A172 (cell line): ENCODE measurements at places on chromosomes 1 and 21.

DNA sequence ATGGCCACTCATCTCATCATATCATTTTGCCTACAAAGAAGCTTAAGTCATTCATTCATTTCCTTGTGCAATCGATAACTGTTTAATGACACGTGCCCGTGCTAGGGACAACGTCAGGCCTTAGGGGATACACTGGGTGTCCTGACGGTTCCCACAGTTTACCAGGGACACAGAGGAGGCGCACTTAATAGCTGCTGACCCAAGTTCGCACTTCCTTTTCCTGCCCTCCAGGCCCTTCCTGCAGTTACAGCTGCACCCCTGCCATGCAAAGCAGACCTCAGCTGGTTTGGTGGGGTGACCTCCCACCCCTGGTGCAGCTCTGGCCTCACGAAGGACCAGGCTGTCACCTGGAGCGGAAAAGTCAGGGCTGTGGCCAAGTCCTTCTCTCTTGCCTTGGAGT lies 4.2 kb downstream of the SPATA21 start:
- DNase-seq: no peak

DNA sequence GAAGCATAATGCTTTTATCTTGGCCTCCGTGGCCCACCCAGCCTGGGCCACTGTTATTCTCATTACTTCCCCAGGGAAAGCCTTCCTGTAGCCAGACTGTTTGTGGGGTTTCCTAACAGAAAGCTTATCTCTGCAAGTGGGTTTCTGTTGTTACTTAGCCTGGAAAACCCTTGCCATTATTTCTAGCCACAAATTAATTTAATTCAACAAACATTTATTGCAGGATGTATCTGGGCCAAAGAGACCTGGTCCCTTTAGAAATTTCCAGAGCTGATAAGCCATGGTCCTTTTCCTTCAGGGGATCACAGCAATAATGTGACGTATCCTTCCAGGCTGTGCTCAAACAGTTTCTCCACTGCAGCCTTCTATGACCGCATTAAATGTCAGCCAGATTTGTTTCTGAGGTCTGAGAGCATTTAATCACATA lies 20.9 kb downstream of the TNN start:
- DNase-seq: no peak

GRCh38 chr1:7646981-7647901 lies 123.9 kb upstream of the VAMP3 start:
- DNase-seq: peak; percentile 20

DNA sequence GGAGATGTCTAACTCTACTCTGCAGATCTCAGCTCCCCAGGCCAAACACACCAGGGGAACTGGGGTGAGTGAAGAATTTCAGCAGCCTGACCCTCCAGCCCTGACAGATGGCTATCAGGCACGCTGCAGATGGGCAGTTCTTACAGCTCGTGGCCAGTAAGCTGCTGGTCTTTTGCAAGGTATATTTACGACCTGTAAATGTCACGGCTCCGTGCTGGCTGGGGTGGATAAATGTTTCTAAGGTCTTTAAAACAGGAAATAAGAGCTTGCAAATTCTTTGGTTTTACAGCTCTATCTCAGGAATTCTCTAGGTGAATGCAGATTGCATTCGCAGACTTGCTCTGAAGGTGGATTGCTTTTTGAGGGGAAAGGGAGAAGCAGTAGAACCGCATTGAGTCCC lies 10.1 kb downstream of the DOP1B start:
- DNase-seq: peak; percentile 38

DNA sequence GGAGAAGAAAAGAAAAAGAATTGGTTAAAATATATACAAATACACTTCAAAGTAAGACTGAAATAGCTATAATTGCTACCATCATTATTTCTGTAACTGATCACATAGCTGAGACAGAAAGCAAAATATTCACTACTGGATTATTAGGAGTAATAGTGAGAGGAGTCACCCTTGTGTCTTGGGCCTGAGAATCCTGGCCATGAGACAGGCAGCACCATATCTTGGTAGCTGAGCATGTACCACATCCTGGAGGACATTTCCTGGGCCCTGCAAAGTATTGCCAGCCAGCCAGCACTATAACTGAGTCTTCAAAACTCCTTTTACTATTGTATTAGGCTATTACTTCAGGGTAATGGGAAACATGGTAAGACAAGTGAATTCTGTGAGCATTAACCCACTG lies 63.5 kb downstream of the C1orf185 start:
- no peak for DNase-seq

DNA sequence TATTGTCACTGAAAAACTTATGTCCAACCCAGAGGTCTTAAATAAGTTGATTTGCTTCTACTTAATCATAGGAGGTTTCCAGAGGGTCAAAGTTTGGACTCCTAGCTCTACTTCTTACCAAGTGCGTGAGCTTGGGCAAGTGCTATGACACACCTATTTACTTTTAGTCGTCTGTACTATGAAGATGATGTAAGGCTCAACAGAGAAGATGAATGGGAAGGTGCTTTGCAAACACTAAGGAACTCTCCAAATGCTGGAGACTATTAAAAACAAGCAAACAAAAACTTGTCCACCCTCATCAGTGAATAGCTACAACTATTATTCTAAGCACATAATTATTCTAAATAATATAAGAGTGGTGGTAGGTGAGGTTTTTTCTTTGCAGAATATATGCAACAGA lies 232.3 kb upstream of the USP24 start:
- DNase-seq: no peak

- DNase-seq: no peak
Measured at GRCh38 chr21:41090981-41091380, 77.0 kb upstream of the BACE2 start.

DNA sequence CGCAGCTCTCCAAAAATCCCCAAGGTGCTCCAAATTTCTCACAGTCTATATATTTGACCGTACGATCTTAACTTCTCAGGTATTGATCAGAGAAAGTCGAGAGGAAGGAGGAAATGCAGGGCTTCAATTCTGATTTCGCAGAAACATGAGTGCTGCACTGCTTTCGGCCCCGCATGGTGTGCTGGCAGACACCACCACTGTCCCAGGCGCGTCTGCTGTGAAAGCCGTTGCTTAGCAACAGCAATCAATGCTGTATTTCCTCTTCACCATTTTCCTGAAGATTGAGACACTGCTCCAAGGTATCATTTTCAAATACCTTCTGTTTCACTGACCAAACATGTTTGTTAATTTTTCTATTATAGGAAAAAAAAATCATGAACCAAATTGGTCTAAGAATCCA lies 296.3 kb downstream of the SMYD3 start:
- no peak for DNase-seq

DNA sequence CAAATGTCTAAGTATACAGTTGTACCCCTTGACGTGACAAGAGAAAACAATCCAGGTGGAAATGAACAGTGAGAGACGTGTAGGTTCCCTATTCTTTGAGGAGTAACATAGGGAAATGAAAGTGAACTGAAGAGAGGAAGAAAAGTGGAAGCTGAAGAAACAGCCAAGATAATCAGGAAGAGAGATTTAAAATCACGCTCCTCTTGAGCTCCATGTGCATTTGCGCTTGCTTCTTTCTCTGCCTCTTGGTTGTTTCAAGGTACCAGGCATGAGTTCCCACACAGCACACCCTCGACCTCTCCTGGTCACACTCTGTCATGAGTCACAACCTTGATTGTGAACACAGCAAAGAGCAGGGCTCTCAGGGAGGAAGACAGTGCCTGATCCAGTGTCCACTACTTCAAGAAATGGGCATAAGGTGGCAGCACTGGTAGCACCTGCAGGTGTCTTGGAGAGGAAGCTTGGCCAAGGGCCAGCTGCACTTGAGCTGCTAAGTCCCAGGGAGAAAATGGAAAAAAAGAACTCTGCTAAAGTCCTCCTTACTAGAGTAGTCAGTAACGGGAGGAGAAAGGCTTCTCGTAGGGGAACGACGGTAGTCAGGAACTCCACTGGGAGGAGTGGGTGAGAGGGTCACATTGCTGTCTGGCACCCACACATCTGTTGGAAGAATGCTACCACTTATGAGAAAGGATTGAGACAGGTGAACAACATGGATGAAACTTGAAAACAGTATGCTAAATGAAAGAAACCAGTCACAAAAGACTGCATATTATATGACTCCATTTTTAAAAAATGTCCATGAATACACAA lies 18.3 kb upstream of the ARID1A start:
- peak; percentile 81 for DNase-seq

GRCh38 chr1:239233626-239234025 lies 152.7 kb upstream of the CHRM3 start:
- DNase-seq: no peak

DNA sequence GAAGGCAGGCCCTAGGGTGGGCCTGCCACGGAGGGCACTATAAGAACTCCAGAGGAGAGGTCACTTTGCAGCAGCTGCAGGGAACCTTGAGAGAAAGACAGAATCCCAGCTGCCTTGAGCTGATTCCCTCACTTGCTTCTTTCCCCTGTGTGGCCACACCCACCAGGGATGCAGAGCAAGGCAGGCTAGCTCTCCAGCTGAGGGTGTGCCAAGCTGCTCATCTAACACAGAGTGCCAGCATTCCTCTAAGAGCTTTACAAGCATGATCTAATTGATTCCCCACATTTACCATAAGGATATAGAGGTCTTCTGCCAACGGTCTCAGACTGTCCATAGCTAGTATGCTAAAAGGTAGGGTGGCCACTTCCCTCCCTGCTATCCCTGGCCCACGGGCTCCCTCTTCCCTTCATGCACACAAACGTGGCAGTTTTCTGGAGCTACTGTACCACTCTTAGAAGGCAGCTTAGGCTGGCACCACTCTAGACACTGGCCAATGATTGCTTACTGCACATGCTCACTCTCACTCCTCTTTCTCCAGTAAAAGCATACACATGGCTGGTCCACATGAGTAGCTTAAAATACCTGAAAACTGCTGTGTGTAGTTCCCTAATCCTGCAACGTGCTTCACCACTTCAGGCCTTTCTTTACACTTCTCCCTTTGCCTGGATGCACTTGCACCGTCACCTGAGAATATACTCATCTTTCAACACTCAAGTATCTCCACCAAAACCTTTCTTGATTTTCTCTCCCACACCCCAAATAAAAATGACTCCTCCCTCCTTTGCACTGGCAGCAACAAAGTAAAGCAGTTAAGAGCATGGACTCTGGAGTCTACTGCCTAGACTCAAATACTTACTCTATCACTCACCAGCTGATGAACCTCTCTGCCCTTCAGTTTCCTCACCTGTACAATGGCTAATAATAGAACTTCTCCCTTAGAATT lies 57.7 kb downstream of the DMAP1 start:
- no peak for DNase-seq

- DNase-seq: no peak
Measured at GRCh38 chr1:202958544-202959275, 598 bp upstream of the ADIPOR1 start.

DNA sequence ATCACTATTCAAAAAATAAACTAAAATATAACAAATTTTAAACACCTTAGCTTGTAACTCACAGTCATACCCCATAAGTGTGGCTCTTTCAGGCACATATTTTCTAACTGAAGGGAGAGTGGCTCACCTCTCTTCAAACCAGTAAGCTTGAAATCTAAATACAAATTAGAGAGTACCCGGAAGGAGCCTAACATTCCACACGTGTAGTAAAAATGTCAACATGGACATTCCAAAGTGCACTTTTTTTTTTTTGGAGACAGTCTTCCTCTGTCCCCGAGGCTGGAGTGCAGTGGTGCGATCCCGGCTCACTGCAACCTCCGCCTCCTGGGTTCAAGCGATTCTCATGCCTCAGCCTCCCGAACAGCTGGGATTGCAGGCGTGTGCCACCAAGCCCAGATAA lies 275.6 kb upstream of the ADGRL2 start:
- no peak for DNase-seq

- no peak for DNase-seq
Measured at GRCh38 chr1:208344202-208344857, 100.1 kb upstream of the PLXNA2 start.

DNA sequence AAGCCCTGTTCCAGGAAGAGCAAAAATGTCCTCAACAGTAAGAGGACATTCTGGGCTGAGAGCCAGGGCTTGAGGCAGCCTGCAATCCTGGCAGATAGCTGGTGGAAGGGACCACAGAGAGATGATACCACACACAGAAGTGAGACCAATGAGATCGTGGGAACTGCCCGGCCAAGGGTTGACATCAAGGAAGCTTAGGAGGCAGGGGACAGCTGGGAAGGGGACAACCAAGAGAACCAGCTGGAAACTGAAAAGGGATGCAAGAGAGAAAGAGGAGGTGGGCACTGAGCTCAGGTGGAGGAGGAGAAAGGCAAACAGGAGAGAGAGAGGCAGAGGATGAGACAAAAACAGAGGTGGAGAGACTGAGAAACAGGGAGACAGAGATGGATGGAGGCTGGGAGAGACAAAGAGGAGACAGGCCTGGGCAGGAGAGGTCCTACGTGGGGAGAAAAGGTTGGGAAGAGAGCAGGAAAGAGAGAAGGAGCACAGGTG lies 9.2 kb downstream of the PDZK1IP1 start:
- no peak for DNase-seq

GRCh38 chr1:107950464-107950863 lies 14.5 kb downstream of the VAV3 start:
- DNase-seq: no peak

GRCh38 chr1:164363980-164364379 lies 195.0 kb upstream of the PBX1 start:
- no peak for DNase-seq

- DNase-seq: no peak
Measured at GRCh38 chr1:97061604-97062003, 340.0 kb downstream of the PTBP2 start.

DNA sequence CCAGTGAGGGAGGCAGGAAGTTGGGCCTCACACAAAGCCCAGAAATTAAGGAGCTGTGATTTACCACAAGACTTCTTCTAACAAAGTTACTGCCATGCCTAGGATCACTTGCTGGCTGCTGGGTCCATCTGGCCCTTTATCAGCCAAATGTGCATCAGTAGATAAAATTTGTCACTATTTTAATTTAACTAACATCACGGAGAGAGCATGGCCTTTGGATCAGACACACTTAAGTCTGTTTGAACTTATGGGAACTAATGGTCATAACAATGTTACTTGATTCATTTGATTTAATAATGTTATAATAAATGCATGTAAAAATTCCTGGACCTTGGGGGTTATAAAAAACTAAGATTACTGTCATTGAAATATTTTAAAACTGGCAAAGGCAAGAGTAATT lies 67.2 kb upstream of the CCDC190 start:
- no peak for DNase-seq

DNA sequence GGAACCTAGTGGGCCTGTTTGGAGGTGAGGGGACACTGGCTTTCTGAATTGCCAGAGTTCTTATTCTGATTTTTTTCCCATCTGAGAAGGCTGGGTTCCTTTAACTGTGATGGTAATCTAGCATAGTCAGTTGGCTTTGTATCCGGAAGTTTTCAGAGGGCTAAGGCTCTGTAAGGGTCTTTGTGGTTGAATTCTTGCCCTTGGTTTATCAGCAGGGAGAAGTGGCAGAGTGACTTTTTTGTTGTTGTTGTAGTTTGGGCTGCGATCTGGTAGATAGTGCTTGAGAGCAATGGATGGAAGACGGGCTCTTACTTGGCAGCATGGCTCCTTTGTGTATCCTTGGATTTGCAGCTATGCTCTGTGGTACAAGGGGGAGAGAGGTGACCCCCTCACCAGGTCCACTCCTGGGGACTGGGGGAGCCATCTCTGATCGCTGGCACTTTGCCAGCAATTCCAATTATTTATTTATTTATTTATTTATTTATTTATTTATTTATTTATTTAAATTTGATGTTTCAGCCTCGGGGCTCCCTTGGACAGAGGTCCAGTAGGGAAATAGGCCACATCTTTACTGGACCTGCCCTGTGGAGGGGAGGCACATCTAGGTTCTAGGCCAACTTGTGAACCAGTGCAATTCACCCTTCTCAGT lies 18.5 kb downstream of the TCP10L start:
- no peak for DNase-seq
